ENCODE measurements at places on chromosomes 7 and 10. TPM values are rescaled to one million over a fixed set of nuclear protein-coding genes. Genes with fewer than 3 reads are reported as not detected.
A peak's percentile ranks its signal among the peaks of the same experiment; 100 is the strongest.

CARD11 gene
- total RNA-seq = 0.42 TPM

GRCh38 chr7:42236976-42237810 lies at the start of gene GLI3:
TSS of gene GLI3 (minus strand) at chr7:42237209. CDS start at chr7:42223253, 13,956 bp downstream.
- peak; percentile 84 for DNase-seq

GRCh38 chr10:97119058-97119745 lies 66.6 kb downstream of the SLIT1 start:
- DNase-seq = no peak

DNA sequence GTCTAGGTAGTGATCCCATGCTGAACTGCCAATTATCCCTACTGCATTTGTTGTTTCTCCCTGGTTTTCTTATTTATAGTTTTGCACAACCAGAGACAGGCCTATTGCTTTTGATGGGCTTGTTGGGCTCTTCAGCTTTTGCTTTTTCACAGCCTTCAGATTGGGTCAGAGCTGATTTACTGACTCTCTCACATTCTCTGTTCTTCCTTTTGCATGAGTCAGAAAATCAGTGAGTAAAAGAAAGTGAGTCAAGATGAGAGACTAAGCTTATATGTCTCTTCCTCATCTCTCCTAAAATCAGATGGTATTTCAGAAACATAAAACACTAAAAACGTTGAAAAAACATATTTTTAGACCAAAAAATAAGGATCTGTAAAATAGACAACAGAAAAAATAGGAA lies 1135.4 kb downstream of the XPNPEP1 start:
- no peak for DNase-seq
